HFFc6 (cell line): ENCODE measurements at places on chromosomes 7 and 10. TPM values are rescaled to one million over a fixed set of nuclear protein-coding genes. Genes with fewer than 3 reads are reported as not detected.

- H3K27me3 ChIP-seq, result peaks cover 28% of the 10 kb centered on the region
- H3K4me3 ChIP-seq, result no peak overlapping the region
- no peak for DNase-seq
- no peak overlapping the region for H3K27ac ChIP-seq
- H3K4me1 ChIP-seq, result no peaks in the 10 kb centered on the region
Observed at GRCh38 chr10:29228562-29228961, 60.3 kb upstream of the LYZL1 start.

DNA sequence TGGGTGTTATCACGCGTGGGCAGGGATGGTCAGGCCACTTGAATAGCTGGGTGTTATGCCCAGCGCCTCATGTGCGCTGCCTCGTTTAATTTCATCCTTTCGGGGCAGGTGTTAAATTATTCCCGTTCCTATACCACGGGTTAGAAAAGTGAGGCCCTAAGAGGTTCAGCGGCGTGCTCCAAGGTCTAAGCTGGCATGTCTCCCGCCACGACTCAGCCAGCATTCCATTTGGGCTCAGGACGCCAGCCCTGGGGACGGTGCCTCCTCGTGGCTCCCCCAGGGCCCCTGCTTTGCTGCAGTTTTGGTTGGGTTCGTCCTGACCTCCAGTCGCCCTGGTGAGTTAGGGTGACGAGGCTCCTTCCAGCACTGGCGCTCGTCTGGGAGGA is 124.5 kb downstream of the TRRAP start:
- H3K4me3 ChIP-seq, result no peak overlapping the region
- DNase-seq, result no peak
- H3K27me3 ChIP-seq, result peaks cover 2% of the 10 kb centered on the region; the same call in 1 of the 2 replicates
- peaks cover 12% of the 10 kb centered on the region for H3K4me1 ChIP-seq

GRCh38 chr7:55308186-55308929 is 56.8 kb upstream of the LANCL2 start:
- peak overlapping the region; percentile 52; the same call in 1 of the 2 replicates for H3K27ac ChIP-seq
- H3K27me3 ChIP-seq, result peaks cover 5% of the 10 kb centered on the region
- H3K4me3 ChIP-seq, result no peak overlapping the region
- no peaks in the 10 kb centered on the region; the same call in 1 of the 2 replicates for H3K36me3 ChIP-seq
- H3K4me1 ChIP-seq, result peaks cover 60% of the 10 kb centered on the region

GRCh38 chr10:44435196-44435595 is 50.3 kb upstream of the CXCL12 start:
- peaks cover 16% of the 10 kb centered on the region for H3K4me1 ChIP-seq
- H3K27me3 ChIP-seq, result peaks cover 23% of the 10 kb centered on the region
- H3K4me3 ChIP-seq, result no peak overlapping the region
- no peak overlapping the region for H3K27ac ChIP-seq

GRCh38 chr10:122078326-122078725 is 89.4 kb downstream of the TACC2 start:
- no peaks in the 10 kb centered on the region for H3K36me3 ChIP-seq
- no peaks in the 10 kb centered on the region for H3K4me1 ChIP-seq
- no peak overlapping the region for H3K27ac ChIP-seq
- H3K4me3 ChIP-seq, result no peak overlapping the region
- peaks cover 20% of the 10 kb centered on the region for H3K27me3 ChIP-seq
- DNase-seq, result no peak

GAD2 gene
- total RNA-seq, result not detected in 3 replicates

OR13A1 gene
- total RNA-seq, result not detected in 3 replicates

ZSCAN21 gene
- 8.3 to 9.8 TPM (median 9.4 TPM) in 3 replicates for total RNA-seq

DNAJC12 gene
- 0.17 to 0.47 TPM (median 0.39 TPM) in 3 replicates for total RNA-seq

CHN2 gene
- not detected in 3 replicates for total RNA-seq

FGFBP3 gene
- total RNA-seq, result 0.41 to 0.51 TPM (median 0.50 TPM) in 3 replicates
